Activated CD4-positive, alpha-beta T cell treated with anti-CD3 and anti-CD28 coated beads, Interleukin-2, amount 50 U/mL, for 4 hours (primary cell): ENCODE measurements at places on chromosomes 4 and X.
A peak's percentile ranks its signal among the peaks of the same experiment; 100 is the strongest.

DNA sequence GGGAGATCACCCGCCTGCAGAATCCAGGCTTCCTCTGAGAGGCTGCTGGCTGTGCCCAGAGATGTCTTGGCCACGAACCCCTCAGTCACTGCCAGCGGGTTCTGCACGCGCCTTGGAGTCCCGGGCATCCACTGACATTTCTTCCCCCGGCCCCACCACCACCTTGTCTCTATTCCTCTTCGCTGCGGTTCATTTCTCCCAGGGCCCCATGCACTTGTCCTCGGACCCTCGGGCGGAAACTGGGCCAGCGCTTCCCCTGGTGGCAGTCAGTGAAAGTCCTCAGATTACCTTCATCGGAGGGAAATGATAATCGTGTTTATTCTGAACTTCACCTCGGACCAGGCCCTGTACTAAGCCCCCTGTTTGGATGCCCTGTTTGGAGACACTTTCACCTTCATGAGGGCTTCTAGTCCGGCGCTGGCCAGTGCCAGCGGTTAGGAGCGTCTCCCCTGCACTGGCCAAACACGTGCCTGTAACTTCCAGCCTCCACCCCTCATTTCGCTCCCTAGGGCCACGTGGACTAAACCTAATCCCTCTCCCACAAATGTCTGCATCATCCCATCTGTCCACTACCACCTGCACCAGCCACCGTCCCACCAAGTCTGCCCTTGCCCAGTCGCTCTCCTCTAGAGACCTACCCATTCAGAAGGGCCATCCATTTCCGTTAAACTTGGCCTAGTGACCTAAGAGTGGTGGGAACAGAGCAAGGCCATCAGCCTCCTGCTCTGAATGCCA is 82.0 kb downstream of the DCTD start:
- no peak for DNase-seq

DNA sequence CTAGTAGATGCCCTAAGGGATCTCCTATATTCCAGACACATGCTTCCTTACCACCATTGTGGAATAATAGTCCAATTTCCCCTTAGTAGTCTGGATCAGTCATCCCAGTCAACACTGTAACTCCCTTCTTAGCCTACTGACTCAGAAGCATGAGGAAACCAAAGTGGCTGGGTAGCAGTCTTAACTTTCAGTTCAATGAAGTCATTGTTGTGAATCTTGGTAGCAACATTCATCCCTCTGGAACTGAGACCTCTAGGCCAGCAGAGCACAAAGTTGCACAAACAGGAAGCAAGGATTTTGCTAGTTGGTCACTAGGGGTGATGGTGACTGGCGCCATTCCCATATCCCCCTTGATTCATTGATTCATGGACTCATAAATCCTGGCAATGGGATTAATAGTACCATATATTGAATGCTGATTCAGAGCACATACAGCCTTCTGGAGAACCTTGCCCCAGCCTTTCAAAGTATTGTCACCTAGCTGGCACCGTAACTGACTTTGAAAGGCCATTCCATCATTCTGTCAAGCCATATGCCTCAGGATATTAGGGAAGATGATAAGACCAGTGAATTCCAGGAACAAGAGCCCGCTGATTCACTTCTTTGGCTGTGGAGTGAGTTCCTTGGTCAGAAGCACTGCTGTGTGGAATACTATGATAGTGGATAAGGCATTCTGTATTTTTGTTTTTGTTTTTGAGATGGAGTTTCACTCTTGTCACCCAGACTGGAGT is 19.7 kb upstream of the GPAT3 start:
- no peak for DNase-seq

GRCh38 chr4:119103263-119103662 is 32.4 kb upstream of the MYOZ2 start:
- DNase-seq: no peak

GRCh38 chr4:26201120-26201519 is 119.7 kb upstream of the RBPJ start:
- no peak for DNase-seq

- no peak for DNase-seq
Measured at GRCh38 chrX:97021680-97022079, 138.0 kb downstream of the RPA4 start.

GRCh38 chrX:9464435-9465371 is at the start of gene TBL1X:
TBL1X (plus strand) TSS chrX:9465058; CDS start chrX:9653587, 188,529 bp downstream.
- DNase-seq: peak; percentile 43
